ENCODE measurements at places on chromosomes 13 and 19. TPM values are rescaled to one million over a fixed set of nuclear protein-coding genes. Genes with fewer than 3 reads are reported as not detected.

Gene METTL21C
- total RNA-seq: not detected

Gene ATP11A
- total RNA-seq: 23.1 TPM

Gene ZNF541
- total RNA-seq: 0.89 TPM

Gene CYP2S1
- 2.1 TPM for total RNA-seq

Gene PNMA8B
- total RNA-seq: 1.2 TPM
